ENCODE measurements at places on chromosomes 6 and 20. TPM values are rescaled to one million over a fixed set of nuclear protein-coding genes. Genes with fewer than 3 reads are reported as not detected.

DNA sequence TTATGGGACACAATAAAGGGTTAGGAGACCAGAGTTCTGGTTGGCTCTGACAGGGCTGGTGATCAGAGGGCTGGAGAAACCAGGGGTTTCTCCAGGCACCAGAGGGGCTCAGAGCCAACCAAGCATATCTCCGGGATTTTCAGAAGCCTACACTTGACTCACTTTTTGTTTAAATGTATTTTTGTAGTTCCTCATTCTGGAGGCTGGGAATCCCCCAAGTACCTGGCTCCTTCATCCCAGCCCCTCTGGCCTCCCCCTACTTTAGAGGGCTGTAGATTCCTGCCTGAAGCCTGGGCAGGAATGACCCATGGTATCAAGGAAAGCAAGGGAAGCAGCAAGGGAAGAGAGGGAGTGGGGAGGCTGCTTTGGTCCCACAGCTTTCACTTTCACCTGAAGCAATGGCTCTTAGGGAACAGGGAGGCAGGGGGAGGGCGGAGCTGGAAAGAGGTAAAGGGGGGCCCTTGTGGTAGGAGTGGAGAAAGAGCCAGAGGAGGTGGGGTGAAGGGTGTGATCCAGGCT, 973 bp downstream of the CD40 start:
- DNase-seq, result no peak

GRCh38 chr6:22878324-22878701, 308.9 kb downstream of the HDGFL1 start:
- DNase-seq, result no peak

GRCh38 chr6:163776196-163776905, 361.8 kb downstream of the QKI start:
- no peak for DNase-seq

GRCh38 chr20:61523145-61523544, 271.1 kb downstream of the CDH4 start:
- DNase-seq, result no peak

GRCh38 chr6:134515986-134516385, 198.1 kb upstream of the SGK1 start:
- DNase-seq, result no peak

- peak; percentile 58 for DNase-seq
Measured at GRCh38 chr6:25366903-25367545, 87.8 kb downstream of the CARMIL1 start.

DNA sequence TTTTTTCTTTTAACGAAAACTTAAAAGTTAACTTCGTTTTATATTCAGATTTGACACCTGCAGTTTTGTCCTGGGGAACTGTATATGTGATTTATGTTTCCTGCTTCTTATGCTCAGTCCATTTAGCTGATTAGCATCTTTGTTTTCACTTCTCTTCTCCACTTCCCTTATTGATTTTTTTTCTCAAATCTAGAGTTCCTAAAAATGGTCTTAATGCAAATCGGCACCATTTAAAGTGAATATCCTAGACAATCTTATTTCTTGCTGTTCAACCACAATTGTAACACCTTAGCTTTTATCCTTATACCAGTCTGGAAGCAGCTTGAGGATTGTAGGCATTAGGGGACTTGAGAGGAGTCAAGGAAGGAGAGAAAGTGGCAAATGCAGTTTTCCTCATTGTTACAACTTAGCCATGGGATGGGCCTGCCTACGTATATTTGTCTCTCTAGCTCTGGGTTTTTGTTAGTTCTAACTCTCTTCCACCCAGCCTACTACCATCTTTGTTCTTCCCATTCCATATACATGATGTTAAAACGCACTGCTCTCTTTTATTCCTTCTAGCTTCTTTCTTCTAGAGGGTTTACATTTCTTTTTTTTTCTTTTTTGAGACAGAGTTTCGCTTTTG, 8.5 kb downstream of the QRSL1 start:
- DNase-seq, result no peak

DNA sequence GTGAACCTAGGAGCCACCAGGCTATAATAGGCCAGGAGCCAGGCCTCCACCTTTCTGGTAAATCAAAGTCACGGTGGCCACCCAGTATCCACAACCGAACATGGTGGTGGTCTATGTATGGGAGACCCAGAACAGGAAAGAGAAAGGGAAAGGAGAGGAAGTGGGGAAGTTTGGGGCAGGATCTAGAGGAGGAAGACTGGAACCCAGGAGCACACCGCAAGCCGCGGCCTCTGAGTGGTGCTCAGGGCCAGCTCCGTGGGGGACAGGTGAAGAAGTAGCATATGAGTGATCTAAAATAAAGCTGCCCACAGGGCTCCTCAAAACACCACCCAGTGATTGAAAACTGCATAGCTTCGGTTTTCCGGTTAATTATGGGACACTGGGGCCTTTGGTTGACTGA, 214.8 kb downstream of the ZDHHC14 start:
- DNase-seq, result no peak

- DNase-seq, result no peak
Measured at GRCh38 chr6:139277161-139277560, 14.6 kb downstream of the TXLNB start.

- no peak for DNase-seq
Measured at GRCh38 chr6:145139895-145140294, 595.4 kb downstream of the EPM2A start.

GRCh38 chr20:25032478-25033264, 25.3 kb downstream of the ACSS1 start:
- DNase-seq, result no peak

DNA sequence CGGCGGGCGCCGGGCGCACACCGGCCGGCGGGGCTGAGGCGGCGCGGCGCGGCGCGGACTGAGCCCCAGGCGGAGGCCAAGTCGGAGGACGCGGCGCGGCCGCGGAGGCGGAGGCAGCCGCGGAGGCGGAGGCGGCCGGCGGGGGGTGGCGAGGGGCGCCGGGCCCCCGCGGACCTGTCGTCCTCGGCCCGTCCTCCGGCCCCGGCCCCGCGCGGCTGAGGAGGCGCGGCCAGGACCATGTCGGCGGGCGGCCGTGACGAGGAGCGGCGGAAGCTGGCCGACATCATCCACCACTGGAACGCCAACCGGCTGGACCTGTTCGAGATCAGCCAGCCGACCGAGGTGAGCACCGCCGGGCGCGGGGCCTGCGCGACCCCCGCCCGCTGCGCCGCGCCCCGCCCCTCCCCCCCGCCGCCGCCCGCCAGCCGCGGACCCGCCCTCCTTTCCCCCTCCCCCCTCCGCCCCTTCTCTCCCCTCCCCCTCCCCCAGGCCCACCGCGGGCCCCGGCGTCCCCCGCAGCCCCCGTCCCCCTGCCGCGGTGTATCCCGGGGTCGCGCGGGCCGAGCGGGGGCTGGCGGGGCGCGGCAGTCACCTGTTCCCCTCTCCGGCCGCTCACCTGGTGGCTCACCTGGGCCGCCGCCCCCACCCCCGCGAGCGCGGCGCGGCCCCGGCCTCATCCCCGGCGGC, at the start of gene AFDN:
AFDN (plus strand) TSS at position 16 of the 687 bp plus-strand sequence; CDS start at position 238, 222 bp downstream.
- no peak for DNase-seq

- no peak for DNase-seq
Measured at GRCh38 chr20:52830598-52830997, 141.6 kb upstream of the TSHZ2 start.

DNA sequence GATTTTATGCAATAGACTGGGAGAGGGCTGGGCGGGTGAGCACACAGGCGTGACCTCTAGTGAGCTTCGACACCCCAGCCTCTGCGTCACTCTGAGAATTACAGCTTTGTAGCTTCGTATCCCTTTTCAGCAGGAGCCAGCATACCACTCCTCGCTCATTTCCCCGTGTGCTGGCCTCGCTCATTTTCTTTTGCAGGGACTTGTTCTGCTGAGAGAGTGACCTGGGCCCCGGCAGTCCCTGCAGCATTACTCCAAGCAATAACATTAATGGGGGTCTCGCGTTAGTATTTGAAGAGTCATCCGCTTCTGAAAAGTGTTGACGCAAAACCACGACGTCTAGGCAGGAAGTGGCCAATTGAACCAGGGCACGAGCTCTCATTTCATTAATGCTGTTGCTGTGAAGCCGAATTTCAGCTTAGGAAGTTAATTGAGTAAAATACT, 193.7 kb downstream of the QKI start:
- no peak for DNase-seq

GRCh38 chr6:23087471-23087870, 518.1 kb downstream of the HDGFL1 start:
- no peak for DNase-seq

Gene CST1
- not detected for total RNA-seq

Gene SLC52A3
- not detected for total RNA-seq

Gene PTPRK
- 0.61 TPM for total RNA-seq

Gene TMEM217
- 1.4 TPM for total RNA-seq

Gene CDH4
- 0.39 TPM for total RNA-seq

Gene AHI1
- total RNA-seq, result 12.8 TPM

Gene MRPS18B
- total RNA-seq, result 44.4 TPM

Gene ALDH8A1
- total RNA-seq, result 2.2 TPM
